Stimulated activated CD8-positive, alpha-beta memory T cell treated with anti-CD3 and anti-CD28 coated beads, Interleukin-4, amount 100 ng/mL, for 24 hours (primary cell): ENCODE measurements at places on chromosomes 1 and 21.

DNA sequence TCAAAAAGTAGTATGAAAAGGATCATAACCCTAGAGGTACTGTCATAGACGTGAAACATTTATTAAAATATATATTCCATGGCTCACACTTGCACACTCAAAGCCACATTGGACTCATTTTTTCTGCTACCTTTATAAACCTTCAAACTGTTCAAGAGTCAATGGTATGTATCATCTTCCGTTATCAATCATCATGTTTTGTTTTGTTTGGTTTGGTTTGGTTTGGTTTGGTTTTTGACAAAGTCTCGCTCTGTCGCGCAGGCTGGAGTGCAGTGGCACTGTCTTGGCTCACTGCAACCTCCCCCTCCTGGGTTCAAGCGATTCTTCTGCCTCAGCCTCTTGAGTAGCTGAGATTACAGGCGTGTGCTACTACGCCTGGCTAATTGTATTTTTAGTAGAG lies 1.8 kb downstream of the IFNAR2 start:
- no peak for DNase-seq

- no peak for DNase-seq
Observed at GRCh38 chr1:10623686-10624145, 149.0 kb downstream of the PEX14 start.

DNA sequence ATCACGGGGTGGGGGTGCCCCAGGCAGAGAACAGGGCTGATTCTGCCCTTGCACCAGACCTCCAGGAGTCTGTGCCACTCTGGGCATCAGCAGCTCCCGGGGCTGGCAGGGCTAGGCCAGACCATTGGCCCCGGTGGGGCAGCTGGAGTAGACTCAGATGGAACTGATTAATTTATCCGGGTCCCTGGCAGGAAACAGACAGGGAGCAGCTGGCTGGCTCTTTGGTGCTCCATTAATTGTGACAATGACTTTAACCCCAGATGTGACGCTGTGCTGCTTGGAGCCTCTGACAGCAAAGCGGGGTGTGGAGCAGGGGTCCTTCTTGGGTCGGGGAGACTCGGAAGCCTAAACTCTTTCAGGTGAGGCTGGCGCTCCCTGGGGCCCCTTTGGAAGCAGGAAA lies 9.5 kb downstream of the EPHA8 start:
- DNase-seq, result no peak

- DNase-seq, result no peak
Observed at GRCh38 chr1:154788110-154788870, 81.8 kb downstream of the KCNN3 start.

GRCh38 chr1:107443027-107443426 lies 302.2 kb downstream of the NTNG1 start:
- DNase-seq, result no peak

DNA sequence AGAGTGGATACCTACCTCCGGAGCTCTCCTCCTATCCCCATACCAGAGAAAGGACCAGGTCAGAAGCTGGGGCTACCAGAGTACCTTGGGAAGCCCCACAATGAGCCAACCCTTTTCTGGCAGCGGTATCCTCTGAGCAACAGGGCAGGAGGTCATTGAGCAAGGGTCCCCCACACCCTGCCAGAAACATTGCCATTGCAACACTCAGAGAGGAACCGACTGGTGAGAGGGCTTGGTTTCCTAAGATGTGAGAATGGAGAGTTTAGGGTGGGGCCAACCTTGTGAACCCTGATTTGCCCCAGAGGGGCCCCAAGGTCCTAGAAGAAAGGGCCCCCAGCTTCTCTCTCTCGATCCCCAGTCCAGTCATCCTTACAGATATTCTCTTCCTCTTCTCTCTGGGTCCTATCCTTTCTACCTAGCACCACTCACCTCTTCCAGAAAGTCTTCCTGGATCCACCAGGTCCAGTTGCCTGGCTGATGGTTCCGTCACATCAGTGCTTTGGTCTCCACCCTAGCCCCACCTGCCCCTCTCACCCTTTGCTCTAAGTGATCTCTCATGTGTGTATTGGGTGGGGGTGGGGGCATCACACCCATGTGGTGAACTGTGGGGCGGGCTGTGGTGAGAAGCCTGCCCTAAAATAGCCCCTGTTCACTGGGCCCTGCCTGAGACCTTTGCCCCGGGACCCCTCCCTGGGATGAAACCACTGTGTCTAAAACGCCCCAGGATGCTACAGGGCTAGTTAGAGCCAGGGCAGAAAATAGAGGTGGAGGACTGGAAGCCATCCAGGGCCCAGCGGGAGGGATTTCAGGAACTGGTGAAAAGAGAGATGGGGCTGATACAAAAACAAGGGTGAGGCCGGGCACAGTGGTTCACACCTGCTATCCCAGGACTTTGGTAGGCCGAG lies 8.7 kb downstream of the FGR start:
- no peak for DNase-seq

DNA sequence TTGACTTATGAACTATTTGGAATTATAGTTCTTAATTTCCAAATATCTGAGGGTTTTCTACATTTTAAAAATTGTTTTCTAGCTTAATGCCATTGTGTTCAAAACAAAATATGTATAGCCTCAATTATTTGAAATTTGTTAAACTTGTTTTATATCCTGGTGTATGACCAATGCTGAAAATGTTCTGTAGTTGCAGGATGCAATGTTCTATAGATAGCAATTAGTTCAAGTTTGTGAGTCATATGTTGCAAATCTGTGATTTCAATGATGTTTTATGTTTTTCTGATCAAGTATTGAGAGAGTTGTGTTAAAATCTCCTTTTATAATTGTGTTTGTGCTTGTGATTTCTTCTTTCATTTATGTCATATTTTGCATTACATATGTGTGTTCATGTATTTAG lies 517.5 kb downstream of the ADGRL2 start:
- no peak for DNase-seq

DNA sequence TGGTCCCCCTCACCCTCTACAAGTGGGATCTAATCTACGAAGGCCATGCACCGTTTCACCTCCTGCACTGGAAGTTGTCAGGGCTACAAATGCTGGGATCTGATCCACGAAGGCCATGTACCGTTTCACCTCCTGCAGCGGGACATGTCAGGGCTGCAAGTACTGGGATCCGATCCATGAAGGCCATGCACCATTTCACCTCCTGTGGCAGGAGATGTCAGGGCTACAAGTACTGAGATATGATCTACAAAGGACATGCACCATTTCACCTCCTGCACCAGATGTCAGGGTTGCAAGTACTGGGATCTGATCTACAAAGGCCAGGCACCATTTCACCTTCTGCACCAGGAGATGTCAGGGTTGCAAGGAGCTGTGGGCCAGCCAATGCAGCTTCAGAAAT lies 7.0 kb downstream of the ALDH4A1 start:
- no peak for DNase-seq

GRCh38 chr1:68049941-68050878 lies at the start of gene DIRAS3:
Gene DIRAS3 (minus strand): TSS chr1:68050627. CDS start chr1:68047297, 3,330 bp downstream.
- no peak for DNase-seq

DNA sequence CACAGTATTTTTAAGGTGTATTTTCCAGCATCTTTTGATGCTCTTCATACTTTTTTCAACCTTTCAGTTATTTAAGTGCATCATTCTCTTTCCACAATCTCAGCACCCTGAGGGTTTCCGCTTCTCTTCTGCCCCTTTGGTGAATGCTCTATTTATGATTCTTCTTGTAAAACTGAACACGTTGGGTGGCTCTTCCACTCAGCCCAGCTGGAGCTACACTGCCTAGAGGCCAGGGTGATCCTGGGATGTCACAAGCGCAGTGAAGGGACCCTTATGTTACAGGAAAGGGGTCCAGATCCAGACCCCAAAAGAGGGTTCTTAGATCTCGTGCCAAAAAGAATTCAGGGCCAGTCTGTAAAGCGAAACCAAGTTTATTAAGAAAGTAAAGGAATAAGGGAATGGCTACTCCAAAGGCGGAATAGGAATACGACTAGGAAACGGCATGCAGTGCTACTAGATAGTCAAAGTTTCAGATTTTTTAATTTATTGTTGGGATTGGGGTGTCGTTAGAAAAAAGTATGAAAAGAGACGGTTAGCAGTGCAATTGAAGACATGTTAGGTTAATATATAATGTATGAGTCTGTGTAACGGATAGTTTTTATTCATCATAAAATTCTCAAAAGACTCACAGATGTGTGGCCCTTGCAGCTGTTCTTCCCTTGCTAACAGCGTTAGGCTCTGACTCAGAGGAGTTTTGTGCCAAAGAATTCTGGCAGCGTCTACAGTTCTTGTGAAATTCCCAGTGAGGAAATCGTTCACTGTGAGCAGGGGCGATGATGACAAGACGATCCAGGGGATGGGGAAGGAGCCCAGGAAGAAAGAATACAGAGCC lies 14.4 kb upstream of the ERVH48-1 start:
- DNase-seq, result no peak

- DNase-seq, result no peak
Observed at GRCh38 chr21:29318354-29318753, 19.6 kb downstream of the BACH1 start.

- no peak for DNase-seq
Observed at GRCh38 chr1:159171254-159171687, at the start of gene CADM3. Gene CADM3 (plus strand): TSS chr1:159171615. CDS start chr1:159171766, 151 bp downstream.

DNA sequence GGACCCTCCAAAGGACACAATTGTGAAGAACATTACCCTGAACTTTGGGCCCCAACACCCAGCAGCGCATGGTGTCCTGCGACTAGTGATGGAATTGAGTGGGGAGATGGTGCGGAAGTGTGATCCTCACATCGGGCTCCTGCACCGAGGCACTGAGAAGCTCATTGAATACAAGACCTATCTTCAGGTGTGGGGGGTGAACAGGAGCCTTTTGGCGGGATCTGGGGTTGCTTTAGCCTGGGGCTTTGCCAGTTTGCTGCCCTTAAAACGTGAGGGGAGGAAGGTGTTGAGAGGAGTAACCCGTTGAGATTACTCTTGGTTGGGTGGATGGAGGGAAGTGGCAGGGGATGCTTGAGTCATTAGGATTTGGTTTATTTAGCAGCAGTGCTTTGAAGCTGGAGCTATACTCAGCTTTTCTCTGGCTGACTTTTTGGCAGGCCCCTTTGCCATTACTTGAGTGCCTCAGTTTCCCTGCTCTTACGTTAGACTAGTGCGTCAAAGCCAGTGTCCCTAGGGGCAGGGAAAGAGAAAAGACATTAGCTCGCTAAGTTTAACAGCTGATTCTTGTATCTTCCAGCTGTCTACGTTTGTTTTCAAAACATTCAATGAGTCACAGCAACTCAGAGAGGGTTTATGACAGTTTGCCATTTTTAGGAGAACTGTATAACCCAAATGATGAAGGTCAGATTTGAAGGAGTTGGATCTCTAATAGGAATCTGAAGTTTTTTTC lies 4.4 kb downstream of the NDUFS2 start:
- no peak for DNase-seq

GRCh38 chr1:204885790-204886189 lies 15.1 kb downstream of the NFASC start:
- no peak for DNase-seq

GRCh38 chr1:107953556-107953955 lies 11.4 kb downstream of the VAV3 start:
- DNase-seq, result no peak

DNA sequence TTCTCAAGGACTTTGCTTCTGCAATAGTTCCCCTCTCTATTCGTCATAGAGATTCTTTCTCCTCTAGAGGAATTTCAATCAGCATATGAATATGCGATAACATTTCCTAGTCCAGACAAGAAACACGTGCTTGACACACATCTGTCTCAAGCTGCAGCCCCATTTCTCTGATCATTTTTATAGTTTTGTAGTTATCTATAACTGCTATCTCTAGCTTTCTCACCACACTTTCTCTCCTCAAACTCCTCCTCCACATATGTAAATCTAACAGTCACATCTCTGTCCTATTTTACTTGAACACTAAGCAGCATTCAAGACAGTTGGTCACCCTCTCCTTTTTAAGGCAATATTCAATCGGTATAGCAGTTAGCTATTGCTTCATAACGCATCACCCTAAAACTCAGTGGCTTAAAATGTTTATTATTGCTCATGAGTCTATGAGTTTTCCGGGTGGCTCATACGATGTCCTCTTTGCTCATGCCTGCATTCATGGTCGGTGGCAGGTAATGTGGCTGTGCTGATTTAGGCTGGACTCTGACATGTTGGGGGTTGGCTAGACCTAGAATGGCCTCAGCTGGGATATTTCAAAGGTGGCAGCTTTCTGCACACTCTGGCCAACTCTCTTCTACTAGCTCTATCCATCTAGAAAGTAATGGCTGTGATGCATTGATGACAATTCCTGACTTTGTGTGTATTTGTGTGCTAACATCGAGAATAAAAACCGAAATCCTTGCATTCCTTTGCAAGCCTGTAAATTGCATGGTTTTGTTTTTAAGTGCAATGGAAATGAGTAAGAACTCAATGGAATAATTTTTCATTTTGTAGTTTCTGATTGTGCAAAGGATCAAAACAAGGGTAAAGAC lies 20.6 kb downstream of the ATP6V1G3 start:
- DNase-seq, result no peak

GRCh38 chr21:34881839-34882371 lies 167.2 kb downstream of the RUNX1 start:
- no peak for DNase-seq

- no peak for DNase-seq
Observed at GRCh38 chr1:40341491-40342380, 24.6 kb upstream of the COL9A2 start.

DNA sequence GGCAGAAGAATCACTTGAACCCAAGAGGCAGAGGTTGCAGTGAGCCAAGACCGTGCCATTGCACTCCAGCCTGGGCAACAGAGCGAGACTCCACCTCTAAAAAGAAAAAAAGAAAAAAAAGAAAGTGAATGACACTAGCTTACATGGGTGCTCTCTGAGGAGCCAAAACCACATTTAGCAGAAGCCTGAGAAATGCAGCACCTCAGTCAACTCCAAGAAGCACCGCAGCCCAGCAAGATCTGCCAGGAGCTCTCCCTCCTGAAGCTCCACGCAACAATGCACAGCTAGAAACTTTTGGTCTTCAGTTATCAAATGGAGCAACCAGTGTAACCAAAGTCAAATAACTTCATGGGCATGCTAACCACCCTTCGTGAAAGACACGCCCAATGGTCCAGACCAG lies 229.1 kb downstream of the SETD4 start:
- DNase-seq, result no peak

GRCh38 chr1:225747566-225747965 lies 30.1 kb upstream of the SRP9 start:
- no peak for DNase-seq

GRCh38 chr1:223739366-223740037 lies 27.2 kb downstream of the CAPN2 start:
- DNase-seq, result no peak

- DNase-seq, result no peak
Observed at GRCh38 chr1:231384696-231385415, 37.2 kb downstream of the EGLN1 start.

GRCh38 chr1:12585536-12585935 lies 32.5 kb downstream of the DHRS3 start:
- no peak for DNase-seq

GRCh38 chr1:190138266-190138665 lies 339.4 kb downstream of the BRINP3 start:
- DNase-seq, result no peak

- DNase-seq, result no peak
Observed at GRCh38 chr1:160030657-160031364, 979 bp downstream of the PIGM start.

GRCh38 chr1:185776522-185776921 lies 42.3 kb downstream of the HMCN1 start:
- DNase-seq, result no peak

- no peak for DNase-seq
Observed at GRCh38 chr1:203995228-203995627, 77.7 kb upstream of the SOX13 start.

GRCh38 chr1:221101807-221102605 lies 222.8 kb downstream of the HLX start:
- no peak for DNase-seq

- no peak for DNase-seq
Observed at GRCh38 chr1:16115468-16115983, 40.3 kb downstream of the EPHA2 start.

- no peak for DNase-seq
Observed at GRCh38 chr1:55741516-55741915, 526.4 kb upstream of the USP24 start.
